Fibroblast of skin of left quadriceps (primary cell): ENCODE measurements at places on chromosomes 3 and 15.

GRCh38 chr3:58899159-58899952, 150.5 kb downstream of the CFAP20DC start:
- DNase-seq: no peak

DNA sequence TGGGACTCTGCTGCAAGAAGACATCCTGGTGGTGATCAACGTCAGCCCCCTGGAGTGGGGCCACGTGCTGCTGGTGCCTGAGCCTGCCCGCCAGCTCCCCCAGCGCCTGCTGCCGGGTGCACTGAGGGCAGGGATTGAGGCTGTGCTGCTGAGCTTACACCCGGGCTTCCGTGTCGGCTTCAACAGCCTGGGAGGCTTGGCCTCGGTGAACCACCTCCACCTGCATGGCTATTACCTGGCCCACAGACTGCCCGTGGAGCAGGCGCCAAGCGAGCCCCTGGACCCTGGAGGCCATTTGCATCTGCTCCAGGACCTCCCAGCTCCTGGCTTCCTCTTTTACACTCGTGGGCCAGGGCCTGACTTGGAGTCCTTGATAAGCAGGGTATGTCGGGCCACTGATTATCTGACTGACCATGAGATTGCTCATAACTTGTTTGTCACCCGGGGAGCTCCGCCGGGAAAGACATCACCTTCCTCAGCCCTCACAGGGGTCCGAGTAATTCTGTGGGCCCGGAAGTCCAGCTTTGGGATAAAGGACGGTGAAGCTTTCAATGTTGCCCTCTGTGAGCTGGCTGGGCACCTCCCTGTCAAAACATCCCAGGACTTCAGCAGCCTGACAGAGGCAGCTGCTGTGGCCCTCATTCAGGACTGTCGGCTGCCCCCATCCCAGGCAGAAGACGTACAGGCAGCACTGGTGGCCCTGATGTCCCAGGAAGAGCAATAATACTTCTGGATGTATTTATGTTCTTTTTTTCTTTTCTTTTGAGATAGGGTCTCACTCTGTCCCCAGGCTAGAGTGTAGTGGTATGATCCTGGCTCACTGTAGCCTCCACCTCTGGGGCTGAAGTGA, 7.6 kb downstream of the GDPGP1 start:
- no peak for DNase-seq

- DNase-seq: no peak
These were observed 220.5 kb downstream of the FAM43A start for GRCh38 chr3:194906229-194906629.

- no peak for DNase-seq
These were observed 8.3 kb upstream of the CAMP start for GRCh38 chr3:48215019-48215418.

DNA sequence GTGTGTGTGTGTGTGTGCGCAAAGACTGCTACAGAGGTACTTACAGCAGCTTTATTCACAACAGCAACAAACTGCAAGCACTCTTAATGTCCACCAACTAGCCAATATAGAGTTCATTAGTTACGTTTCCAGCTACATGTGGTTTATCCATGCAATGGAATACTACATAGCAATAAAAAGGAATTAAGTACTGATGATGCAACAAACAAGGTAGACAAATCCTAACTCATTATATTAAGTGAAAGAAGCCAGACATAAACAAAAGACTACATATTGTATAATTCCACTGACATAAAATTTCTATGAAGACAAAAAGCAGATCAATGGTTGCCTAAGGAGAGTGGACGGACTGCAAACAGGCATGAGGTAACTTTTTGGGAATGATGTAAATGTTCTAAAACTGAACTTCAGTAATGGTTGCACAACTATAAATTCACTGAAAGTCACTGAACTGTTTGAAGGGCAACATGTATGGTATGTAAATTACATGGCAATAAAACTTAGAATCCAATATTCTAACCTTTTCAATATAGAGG, 433.7 kb downstream of the SHQ1 start:
- no peak for DNase-seq

DNA sequence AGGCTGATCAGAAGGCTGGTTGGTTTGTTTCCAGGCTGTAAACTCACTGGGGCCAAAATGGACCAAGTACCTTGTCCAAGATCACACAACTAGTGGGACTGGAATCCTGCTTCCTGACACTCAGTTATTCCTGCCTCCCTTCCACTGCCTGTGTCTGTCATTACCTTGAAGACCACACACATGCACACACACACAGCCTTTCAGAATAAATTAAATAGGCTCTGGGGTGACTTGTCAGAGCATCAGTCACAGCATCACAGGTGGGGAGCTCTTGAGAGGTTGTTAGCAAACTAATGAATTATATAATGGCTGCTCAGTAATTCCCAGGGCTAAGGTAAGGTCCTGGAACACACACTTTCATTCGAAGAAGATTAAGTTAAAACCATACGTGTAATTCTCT, 231.8 kb downstream of the UACA start:
- no peak for DNase-seq

DNA sequence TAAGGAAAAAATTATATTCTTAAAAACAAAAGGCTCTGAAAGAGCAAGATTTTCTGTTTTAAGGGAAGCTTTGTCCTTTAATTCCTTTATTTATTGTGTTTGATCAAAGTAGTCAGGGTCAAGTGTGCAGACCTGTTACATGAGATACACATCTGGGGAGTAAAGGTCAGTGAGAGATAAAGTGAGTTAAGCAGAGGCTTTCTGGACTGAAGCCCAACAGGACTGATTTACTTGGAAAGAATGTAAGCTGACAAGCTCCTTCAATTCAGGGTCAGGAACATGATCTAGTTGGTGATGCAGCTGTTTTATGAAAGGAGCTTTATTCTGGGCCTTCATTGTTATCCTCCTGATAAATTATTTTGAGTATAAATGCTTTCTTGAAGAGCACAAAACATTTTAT, 20.7 kb upstream of the OTOL1 start:
- DNase-seq: no peak

DNA sequence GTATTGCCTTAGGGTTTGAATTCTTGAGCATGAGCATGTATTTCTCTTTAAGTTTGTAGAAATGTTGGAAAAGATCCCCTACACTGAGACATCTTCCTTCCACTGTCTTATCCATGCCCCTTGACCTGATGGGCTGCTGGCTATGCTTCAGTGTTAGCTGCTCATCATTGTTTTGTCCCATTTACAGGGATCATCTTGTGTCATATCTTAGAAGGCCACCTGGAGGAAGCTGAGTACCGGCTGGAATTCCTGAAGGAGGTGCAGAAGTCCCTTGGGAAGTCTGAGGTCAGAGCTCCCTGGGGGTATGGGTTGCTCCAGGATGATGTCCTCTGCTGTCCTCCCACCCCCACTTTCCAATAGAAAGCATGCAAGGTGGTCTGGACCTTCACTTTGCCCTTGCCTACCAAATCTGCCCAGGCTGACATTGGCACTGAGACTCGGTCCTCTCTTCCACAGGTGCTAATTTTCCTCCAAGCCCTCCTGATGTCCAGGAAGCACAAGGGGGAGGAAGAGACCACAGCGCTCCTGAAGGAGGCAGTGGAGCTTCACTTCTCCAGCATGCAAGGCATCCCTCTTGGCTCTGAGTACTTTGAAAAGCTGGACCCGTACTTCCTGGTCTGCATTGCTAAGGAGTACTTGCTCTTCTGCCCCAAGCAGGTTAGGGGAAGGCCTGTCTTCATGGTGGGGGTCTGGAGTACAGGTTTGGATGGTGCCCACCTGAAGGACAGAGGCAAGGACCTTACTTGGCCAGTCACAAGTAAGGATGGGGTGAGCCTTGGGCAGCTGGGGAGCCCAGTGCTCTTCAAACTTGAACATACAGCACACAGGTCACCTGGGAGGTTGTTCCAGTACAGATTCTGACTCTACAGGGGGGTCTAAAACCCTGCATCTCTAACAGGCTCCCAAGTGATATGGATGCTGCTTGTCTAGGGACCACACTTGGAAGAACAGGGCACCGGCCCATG, 17.7 kb downstream of the TTC21A start:
- DNase-seq: no peak

DNA sequence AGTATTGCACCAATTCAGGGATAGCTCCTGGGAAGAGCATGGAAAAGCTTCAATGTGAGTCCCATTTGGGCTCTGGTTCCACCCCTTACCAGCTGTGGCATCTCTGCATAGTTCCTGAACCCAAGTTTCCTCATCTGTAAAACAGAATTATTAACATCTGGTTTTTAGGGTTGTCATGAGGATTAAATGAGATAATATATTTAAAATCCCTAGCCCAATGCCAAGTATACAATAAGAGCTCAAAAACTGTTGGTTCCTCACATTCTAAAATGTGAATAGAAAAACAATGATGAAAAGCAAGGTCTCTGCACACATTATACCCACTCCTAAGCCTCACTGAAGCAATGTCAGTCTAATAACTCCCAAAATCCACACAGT, 237.3 kb upstream of the WNT5A start:
- no peak for DNase-seq

- DNase-seq: no peak
These were observed 56.0 kb downstream of the FGD5 start for GRCh38 chr3:14874784-14875183.

DNA sequence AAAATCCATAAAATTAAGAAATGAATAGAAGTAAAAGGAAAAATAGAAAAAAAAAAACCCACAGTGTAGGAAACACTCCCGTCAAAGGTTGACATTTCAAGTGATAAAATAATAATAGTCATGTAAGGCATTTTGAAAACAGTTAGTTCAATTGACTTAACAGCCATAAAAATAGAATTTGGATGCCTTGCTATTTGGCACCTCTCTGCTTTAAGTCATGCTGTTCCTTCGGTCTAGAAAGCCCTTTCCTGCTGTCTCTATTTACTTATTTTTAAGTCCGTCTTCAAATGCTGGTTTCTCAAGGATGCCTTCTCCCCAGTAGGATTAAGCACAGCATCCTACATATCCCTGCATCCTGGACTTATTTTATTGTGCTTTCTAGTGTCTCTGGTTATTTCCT, 22.3 kb upstream of the RETNLB start:
- no peak for DNase-seq

- DNase-seq: no peak
These were observed 4.0 kb upstream of the SATB1 start for GRCh38 chr3:18428991-18429745.

GRCh38 chr15:88738796-88739195, 64.4 kb upstream of the ACAN start:
- DNase-seq: no peak

DNA sequence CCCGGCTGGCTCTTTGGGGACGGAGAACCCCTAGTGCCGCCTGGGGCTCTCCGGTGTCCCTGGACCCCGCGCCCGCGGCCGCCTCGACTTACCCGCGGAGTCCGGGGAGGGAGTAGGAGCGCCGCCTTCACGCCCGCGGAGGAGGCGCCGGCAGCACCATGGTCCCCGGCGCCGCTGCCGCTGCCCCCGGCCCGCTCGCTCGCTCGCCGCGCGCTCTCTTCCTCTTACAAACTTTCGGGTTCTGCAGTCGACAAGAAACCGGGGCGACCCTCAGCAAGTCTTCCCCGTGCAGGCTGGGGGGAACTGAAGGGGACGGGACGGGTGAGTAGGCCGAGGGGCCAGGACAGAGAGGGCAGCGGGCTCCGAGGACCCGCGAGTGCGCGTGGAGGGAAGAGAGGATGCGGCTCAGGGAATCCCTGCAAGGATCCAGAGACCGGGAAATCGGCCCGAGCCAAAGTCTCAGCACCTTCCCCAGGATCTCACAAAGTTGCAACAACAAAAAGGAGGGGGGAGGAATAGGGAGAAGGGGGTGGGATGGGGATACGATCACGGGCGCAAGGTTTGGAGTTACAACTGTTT, 2.0 kb downstream of the FOXP1 start:
- no peak for DNase-seq

DNA sequence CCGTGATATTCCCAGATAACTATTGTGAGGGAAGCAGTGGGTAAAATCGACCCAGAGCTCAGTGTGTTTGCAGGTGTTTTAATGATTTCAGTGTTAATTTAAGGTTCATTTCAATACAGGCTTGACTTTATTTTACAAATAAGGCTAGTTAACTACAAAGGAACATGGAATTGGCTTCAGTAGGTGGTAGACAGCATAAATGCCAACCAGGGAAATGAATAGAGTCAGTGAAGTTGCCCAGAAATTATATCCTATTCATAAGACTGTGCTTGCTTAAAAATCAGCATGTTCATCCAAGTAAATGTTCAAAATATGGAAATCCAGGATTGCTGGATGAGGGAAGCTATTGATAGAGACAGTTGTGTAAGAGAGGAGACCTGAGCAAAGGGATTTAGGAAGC, 66.1 kb downstream of the LARS2 start:
- DNase-seq: no peak

- no peak for DNase-seq
These were observed 356.6 kb downstream of the GABRG3 start for GRCh38 chr15:27327467-27328025.

GRCh38 chr3:79018671-79019136, 749.1 kb downstream of the ROBO1 start:
- DNase-seq: no peak

DNA sequence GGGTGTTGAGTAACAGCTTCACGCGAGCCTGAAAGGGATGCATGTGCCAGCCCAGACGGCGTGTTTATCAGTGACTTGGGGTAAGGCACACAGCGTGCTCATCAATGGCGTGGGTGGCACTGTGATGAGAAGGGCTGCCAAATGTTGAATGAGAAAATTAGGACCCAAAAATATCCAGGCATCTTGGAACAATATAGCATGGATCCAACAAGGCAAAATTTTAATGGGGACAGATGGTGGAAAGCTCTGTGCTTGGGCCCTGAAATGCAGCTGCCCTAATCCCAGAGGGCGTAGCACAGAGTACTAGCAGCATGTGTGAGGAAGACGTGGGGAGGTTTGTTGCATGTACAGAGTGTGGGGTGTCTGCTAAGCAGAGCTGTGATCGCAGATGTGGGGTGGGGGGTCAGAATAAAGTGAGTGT, 48.9 kb downstream of the SSUH2 start:
- no peak for DNase-seq

- DNase-seq: no peak
These were observed 6.0 kb upstream of the TSEN2 start for GRCh38 chr3:12478326-12478725.

- DNase-seq: no peak
These were observed 14.0 kb upstream of the GK5 start for GRCh38 chr3:142239421-142239820.

DNA sequence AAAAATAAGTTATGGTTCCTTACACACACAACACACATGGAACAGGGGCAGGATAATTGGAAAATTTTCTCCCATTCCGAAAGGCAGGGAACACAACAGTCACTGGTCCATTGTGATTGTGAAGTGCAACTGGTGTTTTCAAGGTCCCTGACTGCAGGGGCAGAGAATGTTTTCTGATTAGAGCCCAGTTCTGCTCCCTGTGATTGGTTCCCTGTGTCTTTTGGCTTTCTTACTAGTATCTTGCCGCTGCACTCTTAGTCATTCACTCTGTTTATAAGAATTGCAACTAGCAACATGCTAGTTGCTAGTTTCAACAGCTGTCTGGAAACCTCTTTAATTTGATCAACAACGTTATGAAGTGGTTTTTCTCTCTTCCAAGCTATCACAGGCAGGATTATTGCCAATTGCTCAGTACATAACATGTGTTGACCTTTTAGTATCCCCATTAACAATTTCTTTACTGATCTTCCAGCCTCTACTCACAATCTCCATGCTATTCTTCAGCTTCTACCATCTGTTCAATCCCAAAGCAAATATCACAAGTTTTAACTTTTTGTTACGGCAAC, 177.5 kb downstream of the EPHA6 start:
- no peak for DNase-seq

GRCh38 chr3:126558336-126559071, at the start of gene C3orf22:
Gene C3orf22 (minus strand): TSS chr3:126558932. CDS start chr3:126553390, 5,542 bp downstream.
- DNase-seq: no peak
